ENCODE measurements at places on chromosomes 1 and 21.

DNA sequence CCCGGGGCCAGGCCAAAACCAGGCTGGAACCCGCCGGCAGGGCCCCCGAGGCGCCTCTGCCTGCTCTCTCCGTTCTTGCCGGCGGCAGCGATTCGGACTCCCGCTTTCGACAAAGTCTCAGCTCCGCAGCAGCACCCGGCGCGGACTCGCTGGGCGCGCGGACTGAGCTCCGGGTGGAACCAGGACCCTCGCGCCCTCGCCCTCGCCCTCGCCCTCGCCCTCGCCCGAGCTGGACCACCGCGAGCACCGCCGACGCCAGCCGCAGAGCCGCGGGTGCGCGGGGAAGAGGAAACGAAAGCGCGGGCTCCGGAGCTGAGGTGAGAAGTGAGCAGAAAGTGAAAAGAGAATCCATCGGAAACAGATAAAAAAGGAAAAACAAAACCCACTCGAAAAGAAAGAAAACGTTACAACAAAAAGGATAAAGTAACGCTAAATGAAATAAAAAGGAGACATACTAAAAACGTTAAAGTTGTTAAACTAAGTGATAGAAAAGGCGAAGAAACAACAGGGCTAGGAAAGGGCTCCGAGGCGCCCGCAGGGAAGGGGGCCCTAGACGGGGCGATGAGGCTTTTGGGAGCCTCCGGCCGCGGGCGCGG, 64.9 kb downstream of the MEF2D start:
- DNase-seq: peak; percentile 57

GRCh38 chr1:2108213-2108876, 58.1 kb downstream of the PRKCZ start:
- no peak for DNase-seq

GRCh38 chr1:69613414-69613813, 45.7 kb downstream of the LRRC7 start:
- no peak for DNase-seq

DNA sequence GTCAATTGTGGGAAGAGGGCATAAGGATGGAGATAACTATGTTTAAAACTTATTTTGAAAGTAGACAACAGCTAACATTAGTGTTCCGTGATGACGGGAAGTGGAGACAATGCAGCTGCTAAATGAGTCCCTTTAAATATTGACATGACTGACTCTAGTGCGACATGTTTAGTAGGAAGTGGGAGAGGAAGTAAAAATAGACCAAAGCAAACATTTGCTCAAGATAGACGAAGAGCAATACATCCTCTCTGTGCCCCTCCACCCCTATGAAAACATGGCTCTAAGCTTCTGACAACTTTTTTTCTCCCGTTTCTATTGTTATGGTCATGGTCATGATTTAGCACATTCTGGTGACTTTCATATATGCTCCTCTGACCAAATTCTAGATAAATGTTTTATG, 60.0 kb upstream of the HMCN1 start:
- DNase-seq: no peak

DNA sequence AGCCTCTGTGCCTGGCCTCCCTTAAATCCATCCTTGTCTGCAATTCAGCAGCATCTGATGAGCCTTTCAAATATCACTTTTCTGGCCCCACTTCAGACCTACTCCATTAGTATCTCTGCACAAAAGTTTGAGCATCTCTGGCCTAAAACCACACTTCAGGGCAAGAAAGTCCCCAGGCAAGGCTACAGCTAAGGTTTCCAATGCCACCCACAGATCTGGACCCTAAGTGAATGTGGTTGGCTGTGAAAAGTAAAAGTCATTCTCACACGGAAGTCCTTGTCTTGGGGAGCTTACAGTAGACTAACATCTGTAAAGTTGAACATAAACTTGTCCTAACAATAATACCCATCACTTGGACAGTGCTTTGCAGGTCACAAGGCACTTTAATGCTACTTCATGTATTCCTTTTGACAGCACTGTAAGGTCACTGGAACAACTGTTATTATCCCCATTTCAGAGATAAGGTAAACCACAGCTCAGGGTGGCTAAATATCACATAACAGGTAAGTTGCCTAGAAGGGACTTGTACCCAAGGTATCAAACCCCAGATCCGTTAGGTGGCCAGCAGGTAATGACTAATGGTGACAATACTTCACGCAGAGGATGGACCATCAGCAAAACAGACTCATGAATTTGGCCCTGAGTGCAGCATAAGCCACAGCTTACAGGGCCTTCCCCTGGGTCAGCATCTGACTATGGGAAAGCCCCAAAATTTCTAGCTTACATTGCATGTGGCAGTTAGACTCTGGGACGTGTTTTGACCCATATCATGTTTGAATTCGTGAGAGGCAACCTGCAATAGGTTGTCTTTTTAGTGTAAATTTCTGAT, 356.0 kb downstream of the HHAT start:
- DNase-seq: peak; percentile 72

DNA sequence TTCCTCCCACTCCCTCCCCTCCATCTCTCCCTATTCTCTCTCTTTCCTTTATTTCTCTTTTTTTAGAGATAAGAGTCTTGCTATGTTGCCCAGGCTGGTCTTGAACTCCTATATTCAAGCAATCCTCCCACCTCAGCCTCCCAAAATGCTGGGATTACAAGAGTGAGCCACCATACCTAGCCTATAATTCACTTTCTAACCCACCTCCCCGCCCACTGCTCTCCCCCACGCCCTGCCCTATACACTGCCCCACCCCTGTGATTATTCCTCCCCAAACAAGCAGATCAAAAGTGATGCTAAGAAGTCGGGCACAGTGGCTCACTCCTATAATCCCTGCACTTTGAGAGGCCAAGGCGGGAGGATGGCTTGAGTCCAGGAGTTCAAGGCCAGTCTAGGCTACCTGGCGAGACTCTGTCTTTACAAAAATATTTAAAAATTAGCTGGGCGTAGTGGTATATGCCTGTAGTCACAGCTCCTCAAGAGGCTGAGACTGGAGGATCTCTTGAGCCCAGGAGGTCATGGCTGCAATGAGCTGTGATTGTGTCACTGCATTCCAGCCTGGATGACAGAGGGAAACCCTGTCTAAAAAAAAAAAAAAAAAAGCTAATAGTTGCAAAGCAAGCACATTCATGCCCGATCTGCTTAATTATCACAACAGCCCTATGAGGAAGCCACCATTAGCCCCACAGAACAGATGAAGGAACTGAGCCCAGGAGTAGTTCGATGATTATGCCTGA, 12.8 kb upstream of the E2F2 start:
- DNase-seq: no peak

DNA sequence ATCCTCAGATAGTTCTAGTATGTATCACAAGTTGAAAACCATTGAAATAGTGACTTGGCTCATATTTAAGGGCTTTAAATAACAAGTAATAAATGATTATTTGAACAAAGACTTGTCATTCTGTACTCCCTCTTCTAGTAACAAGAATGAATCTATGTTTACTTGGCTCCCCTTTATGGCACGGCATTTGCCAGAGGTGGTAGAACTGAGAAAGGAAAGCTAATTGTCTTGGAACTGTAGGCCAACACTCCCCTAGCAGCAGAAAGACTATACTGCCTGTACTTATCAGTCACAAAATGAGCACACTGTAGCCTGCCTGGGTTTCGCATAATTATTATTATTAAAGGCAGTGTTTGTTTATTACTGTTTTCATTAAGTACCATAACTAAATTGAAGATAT, 29.6 kb upstream of the SMYD2 start:
- no peak for DNase-seq

- DNase-seq: no peak
Observed at GRCh38 chr1:155133799-155134281, 1.8 kb upstream of the SLC50A1 start.

DNA sequence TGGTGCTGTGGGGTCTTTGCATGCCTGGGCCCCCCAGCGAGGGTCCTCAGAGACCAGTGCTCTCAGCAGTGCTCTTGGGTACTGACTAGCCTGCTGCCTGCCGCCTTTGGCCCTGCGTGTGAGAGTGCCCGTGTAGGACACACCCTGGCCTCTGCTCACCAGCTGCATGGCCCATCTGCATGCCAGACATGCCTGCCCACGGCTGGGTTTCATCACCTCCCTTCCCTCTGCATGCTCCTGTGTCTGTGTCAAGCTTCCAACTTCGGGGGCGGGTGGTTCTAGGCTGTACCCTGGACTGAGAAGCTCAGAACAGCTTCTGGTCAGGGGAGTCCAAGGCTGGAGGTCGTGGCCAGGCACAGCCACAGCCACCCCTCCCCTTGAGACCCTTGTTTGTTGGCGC, 56.9 kb downstream of the PTPRF start:
- no peak for DNase-seq

GRCh38 chr1:46512135-46512791, 22.6 kb downstream of the DMBX1 start:
- no peak for DNase-seq

DNA sequence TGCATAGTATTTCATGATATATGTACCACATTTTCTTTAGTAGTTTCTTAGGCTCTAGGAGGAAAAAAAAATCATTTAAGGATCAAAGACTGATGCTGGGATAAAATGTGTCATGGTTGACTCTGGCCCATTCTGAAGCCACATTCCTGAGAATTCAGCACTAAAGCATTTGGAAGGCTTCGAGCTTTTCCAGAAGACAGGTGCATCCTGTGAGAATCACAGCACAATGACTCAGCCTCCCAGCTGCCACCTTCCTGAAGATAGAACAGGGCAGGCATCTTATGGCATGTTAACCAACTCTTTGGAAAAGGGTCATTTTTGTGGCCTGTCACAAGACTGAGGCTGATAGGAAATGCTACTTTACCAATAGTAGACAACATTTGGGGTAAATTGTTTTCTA, 359.9 kb downstream of the PCP4 start:
- DNase-seq: no peak

DNA sequence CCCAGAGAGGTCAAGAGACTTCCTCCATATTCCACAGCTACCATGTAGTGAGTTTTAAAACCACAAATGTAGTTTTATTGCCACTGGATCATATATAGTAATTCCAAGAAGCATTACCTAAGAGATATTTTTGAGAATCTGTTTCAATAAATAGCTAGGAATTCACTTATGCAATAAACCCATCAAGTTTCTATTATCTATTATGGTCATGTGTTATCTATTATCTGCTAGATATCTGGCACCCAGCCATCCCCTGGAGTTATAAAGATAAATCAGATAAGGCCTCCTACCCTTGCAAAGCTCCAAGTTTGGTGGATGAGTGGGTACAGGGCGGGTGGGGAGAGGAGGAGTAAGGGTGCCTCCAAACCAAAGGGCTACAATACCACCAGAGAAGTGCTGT, 10.3 kb upstream of the VWA5B1 start:
- no peak for DNase-seq

GRCh38 chr21:36563341-36563926, 83.5 kb upstream of the CLDN14 start:
- DNase-seq: no peak

DNA sequence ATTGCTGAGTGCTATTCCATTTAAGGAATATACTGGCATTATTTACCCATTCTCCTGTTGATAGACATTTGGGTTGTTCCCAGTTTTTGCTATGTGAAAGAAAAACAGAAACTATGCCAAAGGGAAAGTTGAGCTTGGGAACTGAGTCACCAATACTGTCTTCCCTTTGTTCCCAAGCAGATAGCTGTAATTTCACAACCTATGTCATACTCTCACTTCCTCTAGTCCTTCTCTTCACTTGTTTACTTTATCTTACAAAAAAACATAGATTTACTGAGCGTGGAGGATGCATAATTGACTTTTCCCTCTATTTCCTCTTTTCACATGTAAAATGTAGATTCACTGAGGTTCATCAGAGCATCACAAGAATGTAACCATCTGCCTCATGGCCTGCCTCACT, 32.4 kb upstream of the PGBD5 start:
- no peak for DNase-seq

- DNase-seq: no peak
Observed at GRCh38 chr1:70907563-70908310, 139.9 kb downstream of the PTGER3 start.

DNA sequence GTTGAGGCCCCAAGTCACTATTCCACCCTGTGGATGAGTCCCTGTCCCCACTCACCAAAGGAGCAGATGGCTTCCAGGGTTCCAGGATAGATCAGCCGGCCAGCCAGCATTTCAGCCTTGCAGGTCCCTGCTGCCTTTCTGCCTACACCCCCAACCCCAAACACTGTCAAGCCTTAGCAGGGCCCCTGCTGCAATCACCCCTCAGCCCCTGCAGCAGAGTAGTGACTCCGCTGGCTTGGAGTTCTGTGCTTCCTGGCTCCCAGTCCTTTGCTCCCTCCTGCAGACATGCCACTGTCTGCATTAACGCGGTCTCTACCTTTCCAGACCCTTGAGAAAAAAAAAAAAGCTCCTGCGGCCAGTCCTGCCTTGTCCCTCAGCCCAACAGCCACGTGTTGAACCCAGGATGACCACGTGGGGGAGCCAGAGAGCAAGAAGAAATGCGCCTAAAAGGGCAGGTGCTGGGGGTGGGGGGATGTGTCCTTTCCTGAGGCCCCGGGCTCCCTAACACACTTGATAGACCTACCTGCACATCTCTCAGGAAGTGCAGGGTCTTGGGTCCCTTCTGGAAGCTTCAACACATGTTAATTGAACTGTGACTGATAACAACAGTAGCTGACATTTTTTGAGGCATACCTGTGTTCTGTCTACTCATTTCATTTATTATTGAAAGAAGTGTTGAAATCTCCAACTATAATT, 37.4 kb downstream of the RASSF5 start:
- DNase-seq: peak; percentile 84

GRCh38 chr1:31753707-31754349, 10.3 kb downstream of the ADGRB2 start:
- no peak for DNase-seq

DNA sequence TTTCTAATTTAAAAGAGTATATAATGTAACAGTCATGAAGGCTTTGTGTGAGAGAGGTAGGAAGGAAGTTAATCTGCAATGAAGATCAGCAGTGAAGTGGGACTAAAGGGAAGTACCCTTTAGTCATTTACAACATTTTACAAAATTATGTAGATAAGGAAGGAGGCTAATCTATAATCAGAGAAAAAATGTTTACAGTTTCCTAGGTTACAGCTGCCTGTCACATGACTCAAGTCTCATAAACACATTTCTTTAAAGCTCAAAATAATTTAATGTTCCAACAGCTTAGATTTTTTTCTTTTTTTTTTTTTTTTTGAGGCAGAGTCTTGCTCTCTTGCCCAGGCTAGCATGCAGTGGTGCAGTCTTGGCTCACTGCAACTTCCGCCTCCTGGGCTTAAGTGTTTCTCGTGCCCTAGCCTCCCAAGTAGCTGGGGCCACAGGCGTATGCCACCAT, 26.2 kb upstream of the CAP1 start:
- DNase-seq: no peak

DNA sequence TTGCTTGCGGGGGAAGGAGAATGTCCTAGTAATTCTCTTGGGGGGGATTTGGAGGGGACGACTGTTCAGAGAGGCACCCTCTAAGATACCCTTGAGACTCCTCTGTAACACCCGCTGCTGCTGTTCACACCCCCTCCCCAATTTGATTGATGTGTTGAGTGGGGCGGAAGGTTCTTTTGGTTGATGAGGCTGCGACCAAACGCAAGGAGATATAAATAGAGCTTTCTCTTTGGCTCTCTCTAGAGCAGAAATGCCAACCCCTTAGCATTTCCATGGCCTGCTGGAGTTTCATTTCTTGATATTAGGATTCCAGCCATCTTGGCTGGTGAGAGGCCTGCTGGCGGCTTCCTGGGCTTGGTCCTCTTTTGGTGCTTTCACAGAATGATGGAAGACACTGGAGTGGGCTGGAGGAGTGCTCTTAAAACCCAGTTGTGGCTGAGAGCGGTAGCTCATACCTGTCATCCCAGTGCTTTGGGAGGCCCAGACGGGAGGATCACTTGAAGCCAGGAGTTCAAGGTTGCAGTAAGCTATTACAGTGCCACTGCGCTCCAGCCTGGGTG, 2.0 kb downstream of the PIK3CD start:
- DNase-seq: peak; percentile 54

GRCh38 chr1:14958249-14959058, 195.1 kb upstream of the TMEM51 start:
- DNase-seq: no peak

GRCh38 chr1:181100015-181100905, 11.8 kb downstream of the IER5 start:
- DNase-seq: peak; percentile 48

All from GM20000 (cell line).